ENCODE measurements at places on chromosomes 1 and 21. TPM values are rescaled to one million over a fixed set of nuclear protein-coding genes. Genes with fewer than 3 reads are reported as not detected.

DNA sequence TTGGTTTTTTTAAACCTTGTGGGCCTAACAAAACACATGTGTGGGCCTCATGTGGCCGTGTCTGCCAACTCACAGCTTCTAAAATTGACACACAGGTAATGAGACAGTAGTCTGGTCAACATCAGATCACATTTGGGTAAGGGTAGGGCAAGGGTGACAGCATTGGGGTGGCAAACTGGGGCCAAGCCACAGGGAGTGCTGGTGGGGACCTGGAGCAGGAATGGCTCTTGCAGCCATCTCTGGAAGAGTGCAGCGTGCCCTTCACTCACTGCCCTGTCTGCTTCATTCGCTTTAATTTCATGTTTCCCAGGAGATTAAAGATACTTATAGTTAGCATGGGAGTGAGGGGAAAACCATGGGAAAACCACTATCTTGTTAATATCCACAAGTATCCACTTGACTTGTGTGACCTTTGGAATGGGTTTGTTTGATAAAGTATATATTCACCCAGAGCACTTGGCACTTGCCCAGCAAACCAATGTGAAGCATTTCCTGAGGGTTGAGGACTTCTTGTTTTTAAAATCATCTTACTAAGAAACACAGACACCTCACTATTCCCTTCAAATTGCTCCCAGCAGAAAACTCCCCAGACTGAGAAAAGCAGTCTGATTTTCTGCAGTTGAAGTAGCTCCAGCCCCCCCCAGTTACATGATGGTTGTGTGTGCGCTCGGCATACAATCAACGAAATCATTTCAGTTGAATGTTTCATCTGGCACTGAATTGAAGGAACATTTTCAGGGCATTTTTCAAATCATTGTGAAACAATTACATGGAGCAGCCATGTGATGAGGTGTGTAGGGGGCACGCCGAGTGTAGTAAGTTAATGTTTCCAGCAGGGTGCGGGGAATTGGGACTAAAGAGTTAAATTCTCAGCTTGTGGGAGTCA, 175.7 kb downstream of the VPS13D start:
- no peak for DNase-seq

DNA sequence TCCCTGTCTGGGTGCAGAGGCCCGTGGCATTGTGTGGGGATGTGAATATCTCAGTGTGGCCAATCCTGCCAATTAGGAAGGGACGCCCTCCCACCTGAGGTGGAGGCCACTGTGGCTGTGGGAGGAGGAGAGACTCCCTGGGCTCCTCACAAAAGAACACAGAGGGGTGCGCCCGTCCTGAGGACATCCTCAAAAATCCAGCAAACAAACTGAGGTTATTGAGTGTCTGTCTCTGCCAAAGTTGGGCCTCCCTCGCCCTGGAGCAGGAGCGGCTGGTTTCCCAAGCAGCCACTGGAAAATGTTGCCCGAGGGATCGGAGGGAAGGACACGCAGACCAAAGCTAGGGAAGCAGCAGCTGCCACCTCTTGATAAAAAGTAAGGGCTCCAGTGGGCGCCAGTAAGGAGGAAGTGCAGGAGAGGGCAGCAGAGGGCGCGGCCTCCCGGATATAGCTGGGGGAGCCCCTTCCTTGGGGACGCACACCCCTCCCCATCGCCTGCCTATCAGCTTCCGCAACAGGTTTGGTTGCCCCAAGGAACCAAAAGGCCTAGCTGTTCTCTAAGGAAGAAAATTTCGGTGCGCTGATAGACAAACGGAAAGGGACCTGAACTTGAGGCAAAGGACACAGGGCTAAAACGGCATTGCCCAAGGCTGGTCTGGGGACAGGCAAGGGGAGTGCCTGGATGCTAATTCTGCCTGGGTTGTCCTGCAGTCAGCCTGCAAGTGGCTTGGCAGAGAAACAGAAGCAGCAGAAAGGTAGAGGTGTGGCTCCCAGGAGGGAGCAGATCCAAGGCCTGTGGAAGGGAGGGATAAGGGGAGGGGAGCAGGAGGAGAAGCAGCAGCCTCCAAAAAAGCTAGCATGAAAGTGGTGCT, 1.7 kb upstream of the GRIK3 start:
- DNase-seq = no peak

DNA sequence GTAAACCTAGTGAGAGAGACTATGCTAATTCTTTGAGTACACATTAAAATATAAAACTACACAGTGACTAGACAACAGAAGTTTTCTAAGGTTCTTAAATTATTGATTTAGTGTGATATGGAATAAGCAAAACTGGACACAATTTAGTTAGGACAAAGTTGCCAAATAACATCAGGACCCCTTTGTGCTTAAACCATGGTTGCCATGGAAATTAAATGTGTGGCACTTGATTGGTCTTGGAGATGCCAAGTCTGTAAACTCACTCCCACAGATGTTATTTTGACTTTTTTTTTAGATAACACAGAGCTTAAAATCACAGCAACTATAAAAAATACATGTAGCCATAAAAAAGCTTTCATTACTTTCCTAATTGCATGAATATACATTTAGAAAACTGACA, 234.6 kb downstream of the BRINP3 start:
- DNase-seq = no peak

GRCh38 chr1:181743878-181744312, 260.6 kb downstream of the CACNA1E start:
- no peak for DNase-seq

GRCh38 chr1:231808990-231809389, 182.4 kb downstream of the DISC1 start:
- DNase-seq = no peak

DNA sequence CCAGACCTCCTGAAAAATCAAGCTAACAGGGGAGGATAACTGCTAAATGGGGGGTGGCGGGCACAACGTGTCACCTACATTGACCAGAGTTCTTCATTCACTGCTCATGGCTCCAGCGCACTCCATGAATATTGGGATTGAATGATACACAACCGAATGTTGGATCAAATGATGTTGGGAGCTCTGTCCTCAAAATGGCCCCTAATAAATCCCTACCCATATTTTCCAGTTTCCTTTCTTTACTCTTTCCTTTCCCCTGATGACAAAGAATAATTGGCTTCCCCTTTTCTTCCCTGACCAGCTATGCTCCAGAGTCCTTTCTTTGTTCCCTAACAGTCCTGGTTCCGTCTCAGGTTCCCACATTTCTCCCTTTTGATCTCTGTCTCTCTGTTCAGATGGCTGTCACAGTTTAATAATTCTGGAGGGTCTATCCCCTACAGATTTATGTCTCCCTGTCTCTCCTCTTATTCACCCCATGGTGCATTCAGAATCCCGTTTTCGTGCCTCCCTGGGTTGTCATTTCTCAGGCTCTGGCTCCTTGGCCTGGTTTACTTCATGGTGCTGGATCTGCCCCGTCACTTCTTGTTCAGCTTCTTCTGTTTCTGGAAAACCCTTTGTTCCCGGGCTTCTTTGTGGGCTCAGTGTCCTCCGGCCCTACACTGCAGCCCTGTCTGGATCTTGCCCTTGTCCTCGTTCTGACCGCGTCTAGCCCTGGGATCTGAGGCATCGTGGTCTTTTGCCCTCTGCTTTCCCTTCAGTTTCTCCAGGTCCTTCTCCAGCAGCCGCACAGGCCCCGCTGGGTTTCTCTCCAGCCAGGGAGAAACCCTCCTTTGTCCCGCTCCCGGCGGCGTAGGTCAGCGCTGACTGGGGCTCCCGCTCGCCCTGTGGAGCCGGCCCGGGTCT, 78.3 kb downstream of the NDUFS5 start:
- DNase-seq = no peak

GRCh38 chr1:16092097-16092922, 18.9 kb upstream of the FAM131C start:
- no peak for DNase-seq

DNA sequence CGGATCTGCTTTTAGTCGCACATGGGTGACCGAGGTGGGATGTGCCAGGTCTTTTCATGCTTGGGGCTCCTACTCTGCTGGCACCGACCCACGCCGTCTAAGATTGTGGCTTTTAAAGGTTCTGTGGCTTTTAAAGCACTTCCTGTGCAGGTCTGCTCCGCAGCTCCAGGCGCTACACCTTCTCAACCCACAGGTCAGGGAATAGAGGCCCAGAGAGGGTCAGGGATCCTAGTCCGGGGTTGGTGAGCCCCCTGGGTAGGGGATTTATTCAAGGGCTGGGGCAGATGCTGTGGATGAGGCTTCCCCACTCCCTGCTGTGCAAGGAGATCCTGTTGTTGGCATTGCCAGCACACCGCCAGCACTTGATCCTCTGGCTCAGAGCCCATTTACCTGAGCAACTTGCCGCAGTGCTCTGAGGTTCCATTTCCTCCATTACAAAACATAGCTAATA, 212.8 kb upstream of the RAB4A start:
- DNase-seq = no peak

DNA sequence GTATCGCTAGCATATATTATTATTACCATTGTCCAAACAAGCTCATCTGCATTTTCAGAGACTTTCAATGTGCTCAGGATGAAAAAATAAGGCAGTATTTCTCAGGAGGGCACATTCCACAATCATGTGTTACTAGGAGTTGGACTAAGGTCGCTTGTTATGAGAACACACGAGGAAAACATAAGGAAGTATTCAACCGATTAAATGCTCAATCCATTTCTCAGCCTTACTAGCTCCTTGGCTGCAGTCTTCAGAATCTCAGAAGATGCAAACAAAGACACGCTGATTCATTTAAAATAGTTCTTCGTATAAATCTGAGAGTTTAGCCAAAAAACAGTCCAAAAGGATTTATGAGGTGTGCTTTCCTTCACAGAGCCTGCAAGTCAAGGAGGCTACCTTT, 82.0 kb upstream of the JAK1 start:
- DNase-seq = no peak

DNA sequence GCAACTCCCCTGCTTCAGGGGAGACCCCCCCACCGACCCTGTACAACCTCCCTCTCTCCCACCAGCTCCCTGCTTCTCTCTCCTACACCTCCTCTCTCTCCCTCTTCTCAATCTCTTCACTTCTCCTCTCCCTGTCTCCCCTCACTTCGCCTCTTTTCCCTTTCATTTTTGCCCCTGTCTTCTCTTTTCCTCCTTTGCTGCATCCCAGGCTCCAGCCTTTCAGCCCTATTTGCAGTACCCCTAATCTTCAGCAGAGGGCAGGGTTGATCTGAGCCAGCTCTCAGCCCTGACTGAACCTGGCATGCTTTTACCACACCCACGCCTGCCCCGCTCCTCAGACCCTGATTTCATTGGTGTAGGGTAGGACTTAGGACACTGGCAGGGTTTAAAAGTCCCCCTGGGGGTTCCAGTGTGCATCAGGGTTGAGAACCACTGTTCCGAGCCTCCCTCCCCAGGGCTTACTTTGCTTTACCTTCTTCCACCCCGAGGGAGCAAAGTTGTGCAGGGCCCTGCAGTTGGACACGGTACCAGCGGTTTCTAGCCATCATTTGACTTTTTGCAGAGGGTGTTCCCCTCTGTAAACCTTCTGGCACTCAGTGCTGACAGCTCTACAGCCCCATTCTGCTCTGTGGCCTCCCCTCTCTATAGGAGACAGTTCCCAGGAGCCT, 67.3 kb upstream of the CNTN2 start:
- no peak for DNase-seq

- DNase-seq = no peak
These were observed 2.5 kb upstream of the MYBPHL start for GRCh38 chr1:109309347-109309746.

GRCh38 chr1:6328091-6328490, 65.5 kb downstream of the ACOT7 start:
- DNase-seq = no peak

GRCh38 chr1:161200421-161200991, 1.7 kb upstream of the ADAMTS4 start:
- DNase-seq = no peak

DNA sequence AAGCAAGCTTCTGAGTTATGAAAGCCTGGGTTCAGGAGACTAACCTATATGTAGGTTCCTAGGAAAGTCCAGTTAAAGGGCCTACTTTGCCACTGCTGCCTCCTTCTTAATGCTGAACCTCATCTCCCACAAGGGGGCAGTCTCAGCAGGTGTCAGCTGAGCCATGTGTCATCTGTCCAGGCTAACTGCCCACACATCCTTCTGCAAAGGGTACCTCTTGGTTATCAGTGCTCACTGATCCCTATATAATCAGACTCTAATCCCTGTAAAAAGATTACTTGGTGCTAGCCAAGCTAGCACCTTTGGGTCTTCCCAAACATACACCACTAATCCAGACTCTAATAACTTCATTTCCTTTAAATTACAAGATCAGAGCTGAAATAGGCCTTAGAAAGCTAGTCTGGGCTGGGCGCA, 9.0 kb downstream of the PRDX1 start:
- DNase-seq = no peak

DNA sequence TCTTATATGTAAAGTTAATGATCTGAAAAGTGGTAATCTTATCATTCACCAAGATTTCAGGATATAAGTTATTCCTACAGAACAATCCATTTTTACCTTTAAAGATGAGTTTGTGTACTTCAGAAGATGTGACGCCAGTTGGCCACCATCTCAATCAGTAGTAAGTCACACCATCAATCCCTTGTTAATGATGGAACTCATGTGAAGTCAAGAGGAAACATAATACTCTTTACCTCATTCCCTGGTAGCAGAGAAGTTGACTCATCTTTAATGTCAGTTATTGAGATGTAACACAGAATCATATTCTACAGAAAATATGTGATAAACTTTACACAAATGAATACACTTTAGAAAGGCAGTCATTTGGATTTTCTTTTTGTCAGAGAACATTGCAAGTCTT, 38.2 kb downstream of the MRPL39 start:
- DNase-seq = no peak

GRCh38 chr1:202624781-202625108, 85.5 kb downstream of the SYT2 start:
- no peak for DNase-seq

DNA sequence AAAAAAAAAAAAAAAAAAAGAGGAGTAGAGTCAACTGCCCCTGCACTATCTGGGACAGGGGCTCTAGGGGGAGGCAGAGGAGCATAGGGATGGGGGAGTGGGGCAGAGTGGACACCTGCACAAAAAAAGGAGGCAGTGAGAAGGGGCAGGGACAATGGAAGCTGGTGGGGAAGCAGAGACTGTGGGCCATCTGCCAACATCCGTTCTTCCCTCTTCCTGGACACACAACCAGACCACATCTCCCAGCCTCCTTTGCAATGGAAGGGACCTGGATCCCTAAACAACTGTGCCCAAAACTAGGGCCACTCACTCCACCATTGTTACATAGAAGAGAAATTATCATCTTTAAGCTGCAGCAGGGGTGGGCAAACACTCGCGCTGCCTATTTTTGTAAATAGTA, 38.4 kb downstream of the NEK2 start:
- DNase-seq = no peak

GJA9 gene
- not detected for total RNA-seq

LRRC39 gene
- 1.2 TPM for total RNA-seq

SLC35E2B gene
- total RNA-seq = 38.3 TPM

MFSD2A gene
- 56.0 TPM for total RNA-seq

CD1E gene
- total RNA-seq = 2.5 TPM

FCGR3A gene
- 14.2 TPM for total RNA-seq

ADARB1 gene
- total RNA-seq = 19.6 TPM

OPRD1 gene
- total RNA-seq = 2.2 TPM

S100A3 gene
- total RNA-seq = 9.6 TPM

NBPF10 gene
- total RNA-seq = 2.5 TPM

ITPKB gene
- total RNA-seq = 31.7 TPM

EPHX1 gene
- 142 TPM for total RNA-seq

DIO1 gene
- not detected for total RNA-seq

STYXL2 gene
- not detected for total RNA-seq

OR6N1 gene
- not detected for total RNA-seq

GAS5 gene
- total RNA-seq = 466 TPM

DTL gene
- total RNA-seq = 7.4 TPM

FCRL2 gene
- not detected for total RNA-seq

ITLN2 gene
- 2.0 TPM for total RNA-seq

CCDC24 gene
- 14.5 TPM for total RNA-seq

HSPA6 gene
- total RNA-seq = 0.98 TPM

DEGS1 gene
- 130 TPM for total RNA-seq

TXNDC12 gene
- 28.5 TPM for total RNA-seq
